ENCODE measurements at places on chromosomes 16 and 17.

DNA sequence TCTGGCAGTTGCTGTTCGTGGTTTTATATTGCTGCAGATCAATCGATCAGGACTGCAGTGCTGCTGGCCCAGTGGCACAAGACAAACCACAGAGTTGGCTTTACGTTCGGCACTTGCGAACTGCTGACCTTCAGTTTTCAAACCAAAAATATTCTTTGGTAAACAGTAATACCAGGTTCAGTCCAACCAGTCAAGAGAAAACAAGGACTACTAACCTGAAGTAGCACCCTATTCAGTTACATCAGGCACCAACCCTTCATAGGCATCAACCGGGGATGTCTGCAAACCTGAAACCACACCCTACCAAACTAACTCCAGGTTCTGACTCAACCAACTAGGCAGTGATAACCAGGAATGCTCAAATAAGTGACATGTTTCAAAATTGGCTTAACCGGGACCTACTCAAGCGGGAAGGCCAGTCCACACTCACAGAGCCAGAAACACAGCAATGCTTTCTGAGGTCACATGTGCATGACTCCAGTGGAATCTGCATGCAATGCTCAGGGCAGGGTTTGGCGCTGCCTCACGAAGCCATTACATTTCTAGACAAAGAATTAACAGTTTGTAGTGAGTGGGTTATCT is 91.1 kb downstream of the SMG6 start:
- DNase-seq: no peak

DNA sequence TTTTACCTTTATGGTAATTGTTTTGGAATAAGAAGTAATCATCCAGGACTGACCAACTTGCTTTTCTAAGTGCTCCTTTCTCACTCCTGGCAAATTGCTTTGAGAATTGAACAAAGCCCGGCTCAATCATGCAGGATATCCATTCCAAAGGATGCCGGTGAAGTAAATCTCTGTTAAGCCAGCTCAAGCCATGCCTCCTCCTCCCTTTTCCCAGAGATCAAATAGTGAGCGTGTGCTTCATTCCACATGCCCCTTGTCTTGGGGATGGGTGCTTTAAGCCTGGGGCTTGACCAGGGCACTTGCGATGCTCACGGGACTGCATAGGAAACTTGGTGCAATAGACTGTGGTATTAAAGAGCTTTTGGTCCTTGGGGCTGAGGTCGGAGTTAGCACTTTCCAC is 90.7 kb downstream of the UTP18 start:
- DNase-seq: no peak

GRCh38 chr16:77306075-77306474 is 106.9 kb downstream of the SYCE1L start:
- no peak for DNase-seq

DNA sequence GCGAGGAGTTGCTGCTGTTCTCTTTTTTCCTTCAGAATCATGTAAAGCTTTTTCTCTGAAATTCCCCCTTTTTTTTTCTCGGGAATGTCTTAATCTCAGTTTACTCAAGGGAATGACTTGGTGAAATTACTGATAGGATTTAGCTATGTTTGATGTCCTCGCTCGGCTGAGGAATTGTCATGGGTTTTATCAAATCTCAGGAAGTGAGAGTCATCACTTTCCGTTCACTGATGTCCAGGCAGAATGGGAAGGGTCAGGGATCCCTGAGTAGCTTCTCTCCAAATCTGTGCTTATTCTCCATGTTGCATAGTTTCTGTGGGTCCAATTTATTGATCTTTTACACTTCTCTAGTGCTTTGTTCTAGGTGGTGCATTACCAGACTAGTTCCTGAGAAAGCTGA is 6.3 kb downstream of the IGSF6 start:
- no peak for DNase-seq

DNA sequence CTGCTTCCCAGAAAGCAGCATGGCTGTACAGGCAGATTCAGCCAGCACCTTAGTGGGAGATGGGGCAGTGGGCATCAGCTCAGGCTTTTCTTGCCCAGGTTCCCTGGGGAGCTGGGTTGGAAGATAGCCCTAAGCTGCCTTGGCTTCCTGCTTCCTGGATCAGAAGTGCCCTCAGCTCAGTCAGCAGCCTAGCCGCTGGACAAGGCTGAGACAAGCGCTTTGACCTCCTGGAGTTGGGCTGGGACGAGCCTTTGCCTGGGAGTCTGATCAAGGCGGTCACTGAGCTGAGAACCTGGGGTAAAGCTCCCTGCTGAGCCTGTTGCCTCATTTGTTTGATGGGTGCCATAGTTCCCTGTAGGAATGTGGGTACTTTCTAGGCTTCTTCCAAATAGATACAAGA is 190.0 kb downstream of the RAB11FIP4 start:
- no peak for DNase-seq

- no peak for DNase-seq
Measured at GRCh38 chr16:52070341-52071057, 476.4 kb downstream of the TOX3 start.

GRCh38 chr16:28875134-28876018 is 2.9 kb upstream of the ATP2A1 start:
- no peak for DNase-seq

- no peak for DNase-seq
Measured at GRCh38 chr17:2122641-2123302, 67.9 kb downstream of the HIC1 start.
